Regular cardiac myocyte (primary cell): ENCODE measurements at places on chromosomes 13 and 19. TPM values are rescaled to one million over a fixed set of nuclear protein-coding genes. Genes with fewer than 3 reads are reported as not detected.

CARD8 gene
- 17.5 and 18.0 TPM in 2 replicates for total RNA-seq

F2RL3 gene
- total RNA-seq: 0.28 TPM in 1 of 2 replicates, not detected in the other

PBX4 gene
- total RNA-seq: 0.19 and 0.56 TPM in 2 replicates

SPC24 gene
- total RNA-seq: 9.6 and 104 TPM in 2 replicates

PSG11 gene
- total RNA-seq: under 0.01 TPM in 1 of 2 replicates, not detected in the other

PCDH8 gene
- total RNA-seq: not detected in 2 replicates
